ENCODE measurements at places on chromosomes 16 and 17. TPM values are rescaled to one million over a fixed set of nuclear protein-coding genes. Genes with fewer than 3 reads are reported as not detected.
A peak's percentile ranks its signal among the peaks of the same experiment; 100 is the strongest.

The CLEC19A gene
- not detected for total RNA-seq

DNA sequence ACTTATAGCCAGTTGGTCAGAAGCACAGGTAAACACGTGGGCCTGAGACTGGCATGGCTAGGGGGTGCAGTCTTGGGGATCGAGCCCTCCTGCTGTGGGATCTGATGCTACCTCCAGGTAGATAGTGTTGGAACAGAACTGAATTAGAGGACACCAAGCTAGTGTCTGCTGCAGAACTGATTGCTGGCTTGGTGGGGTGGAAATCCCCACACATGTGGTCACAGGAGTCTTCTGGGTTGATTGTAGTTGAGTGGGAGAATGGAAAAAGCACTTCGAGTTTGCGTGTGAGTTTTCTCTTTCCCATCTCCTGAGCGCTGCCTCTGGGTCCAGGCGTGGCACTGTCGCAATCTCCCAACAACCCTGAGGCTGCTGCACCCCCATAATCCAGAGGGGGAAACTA is 8.0 kb upstream of the SPATA32 start:
- no peak for DNase-seq

The TP53TG3C gene
- total RNA-seq: 0.46 TPM

DNA sequence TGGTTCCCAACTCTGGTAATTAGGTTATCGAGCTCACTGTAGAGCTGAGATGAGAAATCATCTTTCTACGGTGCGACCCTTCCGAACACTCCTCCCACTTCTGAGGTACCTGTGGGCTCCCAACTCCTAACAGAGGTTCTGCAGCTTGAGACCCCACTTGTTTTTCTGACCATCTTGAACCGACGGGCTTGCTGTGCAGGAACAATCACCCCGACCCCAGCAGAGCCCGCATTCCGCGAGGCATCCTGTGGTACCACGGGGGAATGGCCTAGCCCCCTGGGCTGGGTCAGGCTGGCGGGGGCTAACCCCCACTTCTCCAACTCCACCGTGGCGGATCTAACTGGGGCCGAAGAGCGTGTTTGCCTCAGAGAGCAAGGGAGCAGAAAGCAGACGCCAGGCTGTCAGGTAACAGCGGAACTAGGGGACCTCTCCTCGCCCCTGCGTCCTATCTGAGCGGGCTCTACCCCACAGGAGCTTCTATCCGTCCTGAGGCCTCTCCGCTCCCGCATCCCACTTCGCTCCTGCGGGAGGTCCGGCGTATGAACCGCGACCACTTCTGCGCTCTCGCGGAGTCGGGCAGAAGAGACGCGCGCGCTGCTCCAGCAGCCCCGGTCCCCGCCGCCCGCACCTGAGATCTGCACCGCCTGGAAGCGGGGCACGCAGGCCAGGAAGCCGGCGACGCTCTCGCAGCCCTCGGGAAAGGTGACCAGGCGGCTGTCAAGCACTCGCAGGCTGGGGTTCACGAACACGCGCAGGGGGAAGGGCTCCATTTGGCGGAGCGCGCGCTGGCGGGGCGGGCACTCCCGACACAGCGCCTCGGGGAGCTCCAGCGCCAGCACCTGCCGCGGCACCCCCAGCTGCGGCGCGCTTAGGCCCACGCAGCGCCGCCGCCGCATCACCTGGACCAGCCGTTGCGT is 761 bp downstream of the PDF start:
- DNase-seq: no peak

DNA sequence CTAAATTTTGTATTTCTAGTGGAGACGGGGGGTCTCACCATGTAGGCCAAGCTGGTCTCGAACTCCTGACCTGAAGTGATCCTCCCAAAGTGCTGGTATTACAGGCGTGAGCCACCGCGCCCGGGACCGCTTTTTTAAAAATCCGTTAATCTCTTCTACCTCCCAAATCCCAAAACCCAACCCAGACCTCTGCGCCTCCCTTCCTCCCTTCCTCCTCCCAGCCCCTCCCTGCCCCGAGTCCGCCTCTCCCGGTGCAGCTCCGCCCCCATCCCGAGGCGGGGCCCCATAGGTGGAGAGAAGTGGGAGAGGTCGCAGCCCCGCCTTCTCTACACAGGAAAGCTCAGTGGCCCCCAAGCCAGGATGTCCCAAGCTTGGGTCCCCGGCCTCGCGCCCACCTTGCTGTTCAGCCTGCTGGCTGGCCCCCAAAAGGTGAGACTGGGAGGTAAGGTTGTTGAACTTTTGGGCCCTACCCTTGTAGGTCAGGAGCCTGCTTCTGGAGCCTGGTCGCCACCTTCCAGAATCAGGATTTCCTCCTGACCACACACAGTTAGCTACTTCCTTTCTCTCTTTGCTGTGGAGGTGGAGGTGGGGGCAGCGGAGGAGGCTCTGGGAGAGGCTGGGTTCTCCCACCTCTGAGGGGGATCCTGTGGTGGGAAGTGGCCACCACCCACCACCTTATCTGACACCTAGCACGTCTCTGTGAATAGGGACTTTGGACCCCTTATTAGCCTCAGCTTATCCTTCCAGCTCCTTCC is at the start of gene TMEM92:
Gene TMEM92, plus strand, starts transcription at position 325 of the 755 bp plus-strand sequence. Its CDS starts 36 bp downstream, at position 361.
- DNase-seq: peak; percentile 70

DNA sequence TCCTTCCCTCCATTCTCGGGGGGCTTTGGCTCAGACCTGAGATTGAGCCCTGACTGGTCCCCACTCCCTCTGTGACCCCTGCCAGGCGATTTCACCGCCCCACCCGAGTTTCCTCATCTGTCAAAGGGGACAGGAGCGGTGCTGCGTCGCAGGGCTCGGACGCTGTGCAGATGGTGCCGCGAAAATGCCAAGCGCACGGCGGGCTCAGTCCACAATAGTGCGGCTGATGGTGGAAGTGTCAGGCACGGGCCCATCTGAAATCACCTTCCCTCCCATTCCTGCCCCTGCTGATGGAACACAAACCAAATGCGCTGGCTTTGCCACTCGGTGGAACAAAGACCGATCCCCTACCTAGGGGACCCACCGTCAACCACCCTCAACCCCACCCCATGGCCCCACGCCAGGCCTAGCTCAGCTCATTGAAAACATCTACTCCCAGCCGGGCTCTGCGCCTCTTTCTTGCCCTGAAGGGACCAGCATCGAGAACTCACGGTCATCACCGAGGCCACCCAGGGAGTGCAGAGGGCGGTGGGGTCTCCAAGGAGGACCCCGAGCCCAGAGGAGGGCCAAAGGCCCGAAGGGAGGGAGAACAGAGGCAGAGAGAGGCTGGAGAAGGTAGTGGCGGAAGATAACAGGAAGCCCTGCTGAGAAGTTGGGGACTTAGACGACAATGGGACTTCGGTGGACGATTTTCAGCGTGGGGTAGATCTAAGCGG is 1.4 kb downstream of the CARHSP1 start:
- peak; percentile 78 for DNase-seq

DNA sequence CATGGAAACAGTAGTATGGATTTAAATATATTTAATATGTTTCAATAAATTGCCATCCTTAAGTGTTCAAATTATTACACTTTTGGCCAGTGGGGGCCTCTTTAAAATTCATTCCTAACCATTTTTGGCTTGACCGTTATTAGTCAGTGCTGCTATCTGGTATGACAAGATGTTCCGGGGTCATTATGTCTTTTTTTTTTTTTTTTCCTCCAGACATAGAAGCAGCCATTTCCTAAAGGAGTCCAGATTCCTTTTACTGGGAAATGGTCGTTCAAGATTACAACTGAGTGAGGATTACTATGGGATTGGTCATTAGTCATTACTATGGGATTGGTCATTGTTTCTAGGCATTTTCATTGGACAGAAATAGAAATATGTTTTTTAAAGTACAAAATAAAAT is 53.4 kb downstream of the NF1 start:
- DNase-seq: no peak

The PRR35 gene
- not detected for total RNA-seq

The HS3ST3A1 gene
- 0.57 TPM for total RNA-seq

All from Right ventricle myocardium inferior (tissue), 1 donor.